ENCODE measurements at places on chromosomes 2 and 18.
A peak's percentile ranks its signal among the peaks of the same experiment; 100 is the strongest.

DNA sequence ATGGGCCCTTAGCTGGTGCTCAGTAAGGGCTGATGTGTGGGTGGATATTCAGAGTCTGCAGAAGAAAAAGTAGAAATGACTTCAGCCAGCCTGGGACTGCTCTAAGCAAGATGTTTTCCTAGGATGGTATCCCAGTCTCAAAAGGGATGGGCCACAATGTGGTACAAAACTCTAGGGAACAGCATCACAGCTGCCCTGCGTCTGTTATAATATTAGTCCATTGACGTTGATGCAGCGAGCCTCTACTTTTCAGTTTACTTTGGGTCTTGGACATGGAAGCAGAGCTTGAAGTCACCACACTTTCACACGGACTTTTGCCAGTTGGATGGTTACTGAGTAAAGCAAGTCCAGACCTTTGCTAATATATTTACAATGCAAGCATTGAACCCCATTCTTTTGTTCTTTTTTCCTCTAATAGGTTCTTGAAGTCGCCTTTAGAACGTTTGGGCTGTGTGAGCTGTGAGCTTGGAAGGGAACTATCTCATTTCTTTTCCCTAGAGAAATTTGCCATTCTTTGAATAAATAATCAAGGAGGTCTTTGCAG, 105.7 kb downstream of the RDH14 start:
- no peak for DNase-seq

DNA sequence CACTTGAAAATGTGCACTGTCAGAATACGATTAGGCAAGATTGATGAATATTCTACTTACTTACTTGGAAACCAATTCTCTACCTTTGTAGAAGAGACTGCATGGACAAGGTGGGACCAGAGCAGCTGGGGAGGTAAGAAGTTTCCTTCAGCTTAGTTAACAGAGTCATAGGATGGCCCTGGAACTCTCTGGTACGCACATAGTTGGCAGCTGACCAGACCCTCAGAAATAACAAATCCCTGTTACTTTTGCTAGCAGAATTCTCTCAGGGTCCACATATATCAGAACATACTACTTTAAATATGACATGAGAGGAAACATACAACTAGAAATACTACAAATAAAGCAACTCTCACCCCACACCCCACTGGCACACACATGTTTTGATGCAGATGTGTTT, 24.8 kb upstream of the STAT1 start:
- DNase-seq, result no peak

DNA sequence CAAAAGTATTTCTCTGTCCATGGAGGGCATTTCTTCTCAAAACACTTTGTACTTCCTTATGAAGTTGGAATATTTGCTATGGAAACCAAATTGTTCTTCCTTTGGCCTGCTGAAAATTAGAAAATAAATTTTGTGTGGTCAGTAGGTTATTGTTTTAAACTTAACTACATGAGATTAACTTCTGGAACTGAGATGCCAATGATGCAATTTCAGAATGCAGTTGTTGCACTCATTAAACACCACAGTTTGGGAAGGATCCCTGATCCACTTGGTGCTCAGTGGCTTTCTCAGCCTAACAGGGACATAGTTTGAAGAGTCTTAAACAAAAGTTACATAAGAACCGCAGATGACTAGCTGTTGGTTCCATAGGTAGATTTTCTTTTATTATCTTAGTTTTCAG, 23.3 kb upstream of the IL1R1 start:
- DNase-seq, result no peak

- DNase-seq, result no peak
These were observed 229.2 kb downstream of the ANAPC1 start for GRCh38 chr2:111654829-111655228.

DNA sequence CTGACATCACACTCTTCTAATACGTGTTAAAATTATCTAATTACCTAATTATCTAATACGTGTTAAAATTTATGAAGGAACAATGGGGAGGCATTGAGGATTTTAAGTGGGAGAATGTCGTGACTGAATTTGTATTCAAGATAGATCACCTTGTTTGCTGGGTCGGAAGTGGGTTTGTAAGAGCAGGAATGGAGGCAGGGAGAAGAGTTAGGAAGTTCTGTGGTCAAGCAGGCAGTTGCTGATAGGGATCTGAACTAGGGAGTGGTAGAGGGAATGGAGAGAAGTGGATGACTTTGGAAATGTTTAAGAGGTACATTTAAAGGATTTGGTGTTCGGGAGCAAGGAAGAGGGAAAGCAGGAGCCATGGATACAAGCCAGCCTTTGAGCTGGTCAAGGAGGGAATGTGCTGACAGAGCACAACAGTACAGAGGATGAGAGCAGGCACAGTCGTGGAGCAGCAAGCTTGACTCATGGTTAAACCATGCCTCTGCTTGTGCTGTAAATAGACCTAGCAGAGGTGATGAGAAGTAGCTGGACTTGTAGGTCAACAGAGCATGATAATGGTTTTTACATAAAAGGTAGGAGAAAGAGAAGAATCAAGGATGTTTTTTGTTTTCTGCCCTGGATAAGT, 16.2 kb downstream of the IL18RAP start:
- DNase-seq, result no peak

DNA sequence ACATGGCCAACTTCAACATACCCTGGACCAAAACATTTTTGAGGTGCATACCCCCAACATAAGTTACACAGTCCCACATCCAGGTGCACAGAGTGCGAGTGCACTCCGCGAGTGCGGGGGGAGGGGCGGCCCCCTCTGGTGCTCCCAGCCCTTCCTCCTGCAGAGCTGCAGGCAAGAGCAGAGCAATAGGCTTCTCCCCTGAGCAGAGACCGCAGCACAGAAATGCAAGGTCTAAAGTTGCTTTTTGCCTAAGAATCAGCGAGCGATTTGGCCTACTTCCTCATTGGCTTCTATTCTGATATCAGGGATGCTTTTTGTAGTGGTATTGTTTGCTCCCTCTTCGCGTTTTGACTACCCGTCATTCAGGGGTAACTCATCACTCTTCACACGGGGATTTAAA, 40.6 kb downstream of the BOLA3 start:
- no peak for DNase-seq

DNA sequence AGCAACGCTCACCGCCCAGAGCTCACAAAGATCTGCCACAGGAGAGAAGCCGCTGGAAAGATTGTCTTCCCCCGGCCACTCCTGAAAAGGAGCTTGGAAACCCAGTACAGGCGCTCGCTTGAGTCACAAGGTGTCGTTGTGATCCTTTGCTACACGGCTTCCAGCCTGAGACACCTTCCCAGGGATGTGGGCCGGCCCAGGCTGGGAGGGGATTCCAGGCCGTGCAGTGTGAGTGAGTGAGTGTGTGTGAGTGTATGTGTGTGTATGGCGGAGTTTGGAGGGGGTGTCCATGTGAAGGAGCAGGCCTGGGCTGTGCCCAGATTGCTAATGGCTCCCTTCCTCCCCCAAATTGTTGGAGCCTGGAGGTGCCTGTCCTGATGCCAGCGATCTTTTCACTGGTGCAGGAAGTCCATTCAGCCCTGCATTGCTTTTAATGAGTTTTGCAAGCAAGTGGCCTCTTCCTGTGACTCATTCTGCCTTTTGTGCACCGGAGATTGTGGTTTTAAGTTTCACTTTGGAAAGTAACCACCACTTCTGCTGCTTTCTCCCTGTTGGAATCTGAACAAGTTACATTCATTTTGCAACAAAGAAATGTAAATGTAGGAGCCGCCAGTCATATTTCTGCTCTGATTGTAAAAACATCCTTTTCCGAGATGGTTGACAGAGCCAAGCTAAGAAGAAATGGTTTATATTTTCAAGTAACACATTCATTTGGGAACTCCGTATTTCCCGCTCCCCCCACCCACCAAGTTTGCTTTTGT, 83.7 kb downstream of the LPIN1 start:
- peak; percentile 43 for DNase-seq

- no peak for DNase-seq
These were observed 15.6 kb downstream of the ODC1 start for GRCh38 chr2:10432311-10433181.

DNA sequence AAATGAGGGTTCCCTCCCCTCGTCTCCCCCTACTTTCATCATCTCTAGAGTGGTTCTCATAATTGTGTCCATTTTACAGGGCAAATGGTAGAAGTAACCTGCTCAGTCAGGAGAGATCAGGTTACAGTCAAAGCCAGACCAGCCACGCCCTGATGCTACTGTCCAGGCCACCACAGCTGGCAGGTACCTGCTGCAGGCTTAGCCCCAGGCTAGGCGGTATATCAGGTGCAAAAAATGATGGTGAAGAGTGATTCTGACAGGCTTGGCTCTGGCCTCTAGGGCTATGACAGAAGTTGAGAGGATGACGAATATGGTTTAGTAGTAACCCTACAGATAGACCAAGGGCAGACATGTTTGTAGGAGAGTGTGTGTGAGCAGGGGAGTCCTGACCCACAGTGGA, 67.1 kb downstream of the HAUS1 start:
- no peak for DNase-seq

- no peak for DNase-seq
These were observed 40.4 kb upstream of the C1D start for GRCh38 chr2:68103030-68103708.

GRCh38 chr2:159555651-159556392, 60.5 kb downstream of the BAZ2B start:
- DNase-seq, result no peak

- DNase-seq, result no peak
These were observed 18.8 kb upstream of the RAB31 start for GRCh38 chr18:9689253-9689652.

GRCh38 chr2:221518201-221518934, 53.7 kb downstream of the EPHA4 start:
- no peak for DNase-seq

- DNase-seq, result no peak
These were observed 104.6 kb upstream of the TPO start for GRCh38 chr2:1308678-1309077.

- no peak for DNase-seq
These were observed 52.3 kb upstream of the OTOF start for GRCh38 chr2:26530240-26530540.

DNA sequence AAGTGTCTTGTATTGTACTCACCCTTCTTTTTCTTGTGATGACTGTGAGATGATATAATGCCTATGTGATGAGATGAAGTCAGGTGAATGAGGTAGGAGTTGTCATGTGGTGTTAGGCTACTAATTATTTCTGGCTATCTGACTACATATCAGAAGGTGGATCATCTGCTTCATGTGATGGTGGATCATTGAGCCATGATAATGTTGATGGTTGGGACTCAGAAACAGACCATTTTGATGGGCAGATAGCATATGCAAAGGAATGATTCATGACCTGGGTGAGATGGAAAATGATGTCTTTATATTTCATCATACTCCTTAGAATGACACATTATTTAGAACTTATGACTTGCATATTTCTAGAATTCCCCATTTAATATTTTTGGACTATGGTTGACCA, 19.5 kb downstream of the ANKRD30B start:
- no peak for DNase-seq

GRCh38 chr2:207883002-207883780, 113.5 kb upstream of the FZD5 start:
- DNase-seq, result no peak

GRCh38 chr2:239820836-239821693, 204.1 kb downstream of the NDUFA10 start:
- no peak for DNase-seq

GRCh38 chr2:133414486-133415209, 153.6 kb downstream of the NCKAP5 start:
- no peak for DNase-seq

GRCh38 chr2:231541645-231542044, 11.4 kb upstream of the NMUR1 start:
- DNase-seq, result no peak

- DNase-seq, result no peak
These were observed 15.2 kb downstream of the LRATD1 start for GRCh38 chr2:14647714-14648113.

DNA sequence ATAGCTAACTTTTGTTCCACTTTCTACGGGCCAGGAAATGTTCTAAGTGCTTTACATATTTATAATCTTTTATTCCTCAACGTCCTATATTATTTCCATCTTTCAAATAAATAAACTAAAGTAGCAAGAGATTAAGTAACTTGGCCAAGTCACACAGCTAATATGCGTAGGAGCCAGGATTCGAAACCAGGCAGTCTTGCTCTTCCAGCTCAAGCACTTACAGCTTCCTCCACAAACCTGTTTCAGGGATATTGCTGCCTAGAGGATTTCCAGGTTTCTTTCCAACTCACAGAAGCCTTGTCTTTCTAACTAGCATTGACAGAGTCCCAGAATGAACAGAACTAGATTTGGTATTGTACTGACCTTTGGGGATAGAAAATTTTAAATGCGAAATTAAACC, 102.5 kb downstream of the FIGN start:
- no peak for DNase-seq

DNA sequence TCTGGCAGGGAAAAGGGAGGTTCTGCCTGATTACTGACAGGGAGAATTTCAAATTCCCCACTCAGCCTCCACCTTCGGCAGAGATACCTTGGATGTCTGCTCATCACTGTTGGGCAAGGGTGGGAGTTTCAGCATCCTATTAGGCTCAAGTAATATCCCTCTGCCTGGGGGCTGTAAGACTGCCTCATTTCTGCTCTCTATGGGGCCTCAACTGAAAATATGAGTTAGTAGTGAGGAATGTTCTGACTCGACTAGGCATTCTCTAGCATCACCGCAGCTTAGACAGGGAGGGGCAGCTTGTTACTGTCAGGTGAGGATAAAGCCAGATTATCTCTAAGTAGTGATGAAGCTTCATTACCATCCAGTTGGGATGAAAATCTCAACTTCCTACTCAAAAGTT, 87.7 kb upstream of the LRP1B start:
- no peak for DNase-seq

DNA sequence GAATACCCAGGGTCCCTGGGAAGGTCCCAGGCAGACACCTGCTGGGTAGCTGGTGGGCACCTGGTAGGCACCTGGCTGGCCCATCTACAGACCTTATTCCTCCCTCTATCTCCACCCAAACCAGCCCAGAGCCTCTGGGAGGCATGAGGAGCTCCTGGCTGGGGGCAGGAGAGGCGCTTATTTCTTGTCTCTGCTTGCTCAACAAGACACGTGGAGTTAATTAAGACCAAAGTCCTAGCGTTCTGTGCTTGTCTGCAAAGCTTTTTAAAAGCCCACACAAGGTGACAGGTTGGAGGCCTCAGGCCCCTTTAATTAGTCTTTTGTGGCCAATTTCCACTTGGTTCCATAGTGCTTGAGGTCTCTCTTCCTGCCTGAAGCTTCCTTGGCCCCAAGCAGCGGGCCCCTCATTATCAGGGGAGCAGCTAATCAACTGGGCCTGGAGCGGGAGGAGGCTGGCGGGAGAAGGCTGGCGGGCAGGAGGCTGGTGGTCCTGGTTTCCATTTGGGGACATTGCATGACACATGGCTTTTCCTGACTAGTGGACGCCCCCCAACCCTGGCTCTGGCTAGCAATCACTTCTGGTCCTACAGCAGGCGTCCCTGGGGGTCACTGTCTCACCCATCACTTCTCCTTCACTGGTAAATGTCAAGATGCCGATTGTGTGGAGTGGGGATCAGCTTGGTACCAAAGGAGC, 65.4 kb upstream of the HDAC4 start:
- no peak for DNase-seq

- no peak for DNase-seq
These were observed 114.7 kb downstream of the RTP5 start for GRCh38 chr2:241984271-241984655.
